ENCODE measurements at places on chromosomes 13 and 19. TPM values are rescaled to one million over a fixed set of nuclear protein-coding genes. Genes with fewer than 3 reads are reported as not detected.

- DNase-seq = no peak
These were observed 133.1 kb upstream of the ZNF91 start for GRCh38 chr19:23528376-23528775.

DNA sequence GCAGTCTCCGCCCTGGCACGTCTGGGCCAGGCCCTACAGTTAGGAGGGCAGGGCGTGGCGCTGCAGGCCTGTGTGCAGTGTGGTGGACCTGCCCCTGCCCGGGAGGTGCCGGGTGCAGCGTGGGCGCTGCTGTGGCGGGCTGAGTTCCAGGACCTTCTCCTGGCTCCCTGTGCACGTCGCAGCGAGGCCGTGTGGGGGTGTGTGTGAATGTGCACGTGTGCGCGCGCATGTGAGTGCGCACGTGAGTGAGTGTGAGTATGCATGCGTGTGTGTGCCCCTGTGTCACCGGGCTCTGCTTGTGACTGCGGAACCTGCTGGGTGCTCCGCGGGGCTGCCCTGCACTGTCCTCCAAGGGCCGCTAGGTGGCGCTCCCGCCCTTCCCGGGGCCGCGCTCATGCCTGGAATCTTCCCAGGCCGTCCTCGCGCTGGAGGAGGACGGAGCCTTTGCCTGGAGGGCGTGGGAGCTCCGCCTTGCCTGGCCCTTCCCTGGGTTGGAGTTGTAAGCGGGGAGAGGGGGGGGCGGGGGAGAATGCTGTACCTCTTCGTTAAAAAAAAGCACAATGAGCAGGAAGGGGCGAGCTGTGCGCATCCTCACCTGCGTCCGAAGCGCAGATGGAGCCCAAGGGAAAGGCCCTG lies 79.3 kb downstream of the KDM4B start:
- peak; percentile 93 for DNase-seq

Gene CACNA1A
- total RNA-seq = 0.84 TPM

- DNase-seq = no peak
These were observed 94.3 kb upstream of the PABPC3 start for GRCh38 chr13:25001476-25002206.

- DNase-seq = no peak
These were observed 286.8 kb downstream of the SLITRK6 start for GRCh38 chr13:85512421-85512820.

Data from mesenteric fat pad (tissue), 1 donor.